ENCODE measurements at places on chromosomes 6 and 20.

DNA sequence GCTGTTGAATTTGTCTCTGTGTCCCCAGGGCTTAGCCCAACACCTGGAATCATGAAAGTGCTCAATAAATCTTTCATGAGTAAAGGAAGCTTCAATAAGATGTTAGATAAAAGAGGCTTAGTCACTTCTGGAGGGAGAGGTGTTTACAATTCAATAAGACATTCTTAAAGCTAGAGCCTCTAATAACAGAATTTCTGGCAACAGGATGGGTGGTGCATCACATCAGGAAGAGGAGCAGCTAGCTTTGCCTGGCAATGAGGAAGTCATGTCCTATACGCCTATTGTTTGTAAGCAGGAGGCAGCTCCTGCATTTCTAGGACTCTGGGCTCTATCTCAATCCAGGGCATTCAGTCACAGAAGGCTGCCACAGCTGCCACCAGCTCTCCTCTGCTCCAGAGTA lies 638.5 kb downstream of the EPM2A start:
- no peak for DNase-seq

DNA sequence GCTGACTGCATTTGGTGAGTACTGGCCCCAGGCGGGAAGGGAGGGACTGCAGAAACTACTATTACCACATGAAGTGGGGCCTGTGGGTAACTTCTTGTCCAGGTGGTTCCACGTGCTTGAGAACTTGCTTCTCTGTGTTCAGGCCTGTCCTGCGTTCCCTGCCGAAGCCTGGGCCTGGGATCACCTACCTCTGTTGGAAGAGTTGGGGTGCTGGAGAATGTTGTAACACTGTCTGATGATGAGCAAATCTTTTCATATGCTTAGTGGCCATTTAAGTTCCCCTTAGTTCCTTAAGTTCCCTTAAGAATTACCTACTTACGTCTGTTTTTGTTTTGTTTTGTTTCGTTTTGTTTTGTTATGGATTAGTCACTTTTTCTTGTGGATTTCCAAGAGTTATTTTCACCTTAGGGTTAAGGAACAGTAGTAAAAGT lies 154.4 kb downstream of the DTNBP1 start:
- no peak for DNase-seq

DNA sequence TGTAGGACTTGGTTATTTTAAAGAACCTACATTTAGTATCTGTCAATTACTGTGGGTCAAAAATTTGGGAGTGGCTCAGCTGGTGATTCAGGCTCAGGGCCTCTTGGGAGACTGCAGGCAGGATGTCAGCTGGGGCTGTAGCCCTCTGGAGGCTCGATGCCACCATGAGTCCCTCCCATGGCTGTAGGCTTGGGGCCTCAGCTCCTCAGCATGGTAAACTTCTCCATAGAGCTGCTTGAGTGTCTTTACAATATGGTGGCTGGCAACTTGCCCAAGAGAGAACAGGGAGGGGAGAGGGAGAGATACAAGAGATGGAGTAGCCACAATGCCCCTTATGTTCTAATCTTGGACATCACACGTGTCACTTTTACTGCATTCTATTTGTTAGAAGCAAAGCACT lies 470.4 kb downstream of the CDH26 start:
- DNase-seq, result no peak

DNA sequence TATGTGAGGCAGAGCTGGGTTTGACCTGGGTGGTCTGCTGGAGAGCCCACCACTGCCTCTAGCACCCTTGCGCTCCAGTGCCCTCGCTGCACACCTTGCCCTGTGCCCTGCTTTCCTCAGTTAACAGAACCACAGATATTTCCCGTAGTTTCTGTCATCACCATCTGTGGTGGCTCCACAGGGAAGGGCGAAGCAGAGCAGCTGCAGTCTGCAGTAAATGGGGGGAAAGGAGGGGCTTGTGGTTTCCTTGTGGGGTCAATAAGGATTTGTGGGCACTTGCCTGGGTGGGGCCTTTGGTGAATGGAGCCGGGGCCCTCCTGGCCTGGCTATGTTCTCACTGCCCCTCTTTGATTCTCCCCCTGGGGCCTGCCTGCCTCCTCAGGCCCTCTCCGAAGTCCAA lies 21.2 kb upstream of the CCDC167 start:
- no peak for DNase-seq

GRCh38 chr6:111105578-111105977 lies 18.3 kb downstream of the SLC16A10 start:
- peak; percentile 94 for DNase-seq

- no peak for DNase-seq
These were observed 795.1 kb upstream of the HS3ST5 start for GRCh38 chr6:115137910-115138309.

- no peak for DNase-seq
These were observed 244.8 kb downstream of the FARS2 start for GRCh38 chr6:5506149-5506548.

DNA sequence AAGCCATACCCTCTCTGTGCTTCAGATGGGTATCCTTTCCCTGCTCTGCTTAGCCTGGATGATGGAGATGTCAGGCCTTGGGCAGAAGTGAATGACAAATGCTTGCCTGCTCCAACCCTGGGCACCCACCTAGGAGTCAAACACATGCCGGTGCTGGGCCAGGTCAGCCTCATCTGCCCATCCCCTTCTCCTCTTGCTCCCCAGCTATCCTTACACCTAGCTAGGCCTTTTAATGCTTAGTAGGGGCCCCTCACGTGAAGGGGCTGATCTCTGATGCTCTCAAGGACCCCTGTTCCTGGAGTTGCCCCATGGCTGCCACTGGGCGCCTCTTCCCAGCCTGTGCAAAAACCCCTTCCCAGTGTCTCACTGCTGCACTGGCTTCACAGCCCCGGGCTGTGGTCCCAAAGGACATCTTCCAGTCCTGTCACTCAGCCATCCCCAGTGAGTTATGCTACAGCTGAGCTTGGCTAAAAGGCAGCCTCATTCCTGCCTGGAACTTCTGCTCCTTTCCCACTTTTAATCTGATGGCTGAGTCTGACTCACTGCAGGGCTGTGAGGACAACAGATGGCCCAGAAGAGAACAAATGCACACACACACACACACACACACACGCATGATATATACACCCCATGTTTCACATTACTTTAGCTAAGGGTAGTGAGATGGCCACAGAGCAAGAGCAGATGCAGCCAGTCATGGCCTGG lies 12.8 kb upstream of the SDCBP2 start:
- no peak for DNase-seq

DNA sequence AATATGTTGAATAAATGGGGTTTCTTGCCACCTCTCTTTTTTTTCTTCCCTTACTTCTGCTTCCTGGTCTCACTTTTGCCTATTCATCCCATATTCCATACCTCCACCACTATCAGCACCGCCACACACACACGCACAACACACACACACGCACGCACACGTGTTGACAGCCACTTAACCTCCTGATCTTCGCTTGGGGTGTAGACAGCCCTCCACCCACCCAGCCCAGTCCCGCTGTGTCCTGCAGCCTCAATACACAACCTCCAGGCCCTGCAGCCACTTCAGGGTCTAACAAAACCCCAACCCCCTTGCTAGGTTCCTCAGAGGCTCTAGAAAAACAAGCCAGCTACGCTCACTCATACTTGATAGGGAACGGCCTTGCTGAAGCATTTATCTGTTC lies 72.3 kb downstream of the LINC00237 start:
- DNase-seq, result no peak

GRCh38 chr6:170555305-170555704 lies 1.1 kb downstream of the TBP start:
- no peak for DNase-seq

GRCh38 chr20:63782051-63782471 lies 42.5 kb downstream of the SLC2A4RG start:
- no peak for DNase-seq

DNA sequence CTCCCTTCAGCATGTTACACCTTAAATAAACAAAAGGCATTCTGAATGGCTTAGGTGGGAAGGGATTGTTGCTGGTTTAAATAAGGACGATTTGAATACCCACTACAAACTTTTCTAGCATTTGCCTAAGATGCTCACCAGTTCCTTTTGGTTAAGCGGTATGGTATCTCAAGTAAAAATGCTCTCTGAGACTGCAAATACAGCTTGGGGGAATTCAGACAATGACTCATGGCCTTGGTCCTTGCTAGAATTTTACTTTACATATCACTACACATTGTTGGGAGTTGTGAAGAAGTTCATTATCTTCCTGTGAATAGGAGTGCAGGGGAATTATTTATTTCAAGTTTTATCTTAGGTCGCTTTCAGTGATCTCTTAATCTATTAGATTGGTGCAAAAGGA lies 670.7 kb downstream of the UTRN start:
- no peak for DNase-seq

- DNase-seq, result no peak
These were observed at the start of gene PSORS1C1 for GRCh38 chr6:31114541-31114878. TSS of gene PSORS1C1 (plus strand) at chr6:31114800. CDS start at chr6:31129633, 14,833 bp downstream.

DNA sequence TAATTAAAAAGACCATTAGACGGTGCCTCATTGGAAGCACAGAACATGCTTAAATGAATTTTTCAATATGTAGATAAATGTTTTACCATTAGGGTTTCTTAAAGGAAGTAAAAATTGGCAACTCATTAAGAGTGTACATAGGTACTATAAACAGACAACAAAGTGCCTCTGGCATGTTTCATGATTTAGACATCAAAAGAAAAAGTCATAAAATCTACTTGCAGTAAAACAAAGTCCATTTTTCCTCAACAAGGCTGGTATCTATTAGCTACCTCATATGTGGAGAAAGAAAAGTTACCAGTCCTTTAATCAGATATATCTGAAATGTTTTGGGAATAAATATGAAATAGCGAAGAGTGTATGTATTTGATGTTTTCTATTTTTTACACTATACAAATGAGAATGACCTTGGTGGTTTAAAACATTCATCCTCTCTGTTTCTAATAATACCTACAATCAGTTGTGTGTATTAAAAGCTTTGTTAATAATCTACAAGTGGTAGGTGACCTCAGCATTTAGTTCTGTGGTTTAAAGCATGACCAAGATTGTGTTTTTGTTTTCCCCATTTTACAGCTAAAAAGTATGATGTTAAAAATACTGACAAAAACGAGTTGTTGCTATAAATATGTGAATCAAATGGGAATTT lies 87.5 kb downstream of the HDGFL1 start:
- no peak for DNase-seq

GRCh38 chr6:134908906-134909516 lies 40.9 kb downstream of the ALDH8A1 start:
- no peak for DNase-seq

DNA sequence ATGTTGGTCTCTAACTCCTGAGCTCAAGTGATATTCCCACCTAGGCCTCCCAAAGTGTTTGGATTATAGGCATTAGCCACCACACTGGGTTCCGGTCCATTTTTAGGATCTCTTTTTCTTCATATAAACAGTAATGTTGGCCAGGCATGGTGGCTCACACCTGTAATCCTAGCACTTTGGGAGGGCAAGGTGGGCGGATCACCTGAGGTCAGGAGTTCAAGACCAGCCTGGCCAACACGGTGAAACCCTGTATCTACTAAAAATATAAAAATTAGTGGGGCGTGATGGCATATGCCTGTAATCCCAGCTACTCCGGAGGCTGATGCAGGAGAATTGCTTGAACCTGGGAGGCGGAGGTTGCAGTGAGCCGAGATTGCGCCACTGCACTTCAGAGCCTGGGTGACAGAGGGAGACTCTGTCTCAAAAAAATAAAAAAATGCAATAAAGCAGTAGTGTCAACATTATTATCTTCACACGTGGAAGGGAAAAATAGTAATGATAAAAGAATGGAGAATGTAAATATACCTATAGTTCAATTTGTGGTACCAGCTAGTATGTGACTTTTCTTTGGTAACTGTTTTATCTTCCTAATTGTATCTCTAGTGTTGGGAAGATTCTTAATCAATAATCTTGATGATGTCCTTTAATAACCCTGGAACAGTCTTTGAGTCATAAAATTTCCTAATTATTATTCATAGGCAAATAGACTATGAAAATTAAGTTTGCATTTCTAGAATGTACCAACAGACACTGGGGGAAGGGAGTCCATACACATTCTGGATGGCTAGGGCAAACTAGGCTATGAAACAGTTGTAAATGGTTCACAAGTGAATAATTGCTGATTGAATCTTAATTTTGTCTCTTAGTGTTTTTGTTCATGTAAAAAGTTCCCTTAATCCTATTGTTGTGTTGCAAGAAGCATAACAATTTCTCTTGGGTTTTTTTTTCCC lies 3.6 kb downstream of the PARD6B start:
- DNase-seq, result no peak

- DNase-seq, result no peak
These were observed 172.8 kb downstream of the KLHL32 start for GRCh38 chr6:97097068-97098047.

GRCh38 chr6:44247338-44248302 lies 719 bp downstream of the HSP90AB1 start:
- peak; percentile 35 for DNase-seq

- no peak for DNase-seq
These were observed 191.3 kb upstream of the PROKR2 start for GRCh38 chr20:5508044-5508443.

DNA sequence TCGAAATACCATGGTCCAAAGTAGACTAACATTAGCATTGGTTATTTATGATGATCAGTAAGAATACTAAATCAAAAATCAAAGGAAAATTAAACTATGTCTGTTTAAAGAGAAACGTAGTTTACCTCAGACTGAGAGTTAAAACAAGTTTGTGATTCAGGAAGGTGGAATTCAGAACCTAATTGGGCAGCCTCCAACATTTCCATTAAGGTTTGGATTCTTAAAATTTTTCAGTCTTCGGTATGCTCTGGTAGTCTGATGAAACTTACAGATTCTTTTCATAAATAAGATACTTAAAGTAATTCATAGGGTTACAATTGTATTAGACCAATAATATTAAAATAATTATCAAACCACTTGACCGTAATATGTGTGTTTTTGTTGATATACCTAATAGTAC lies 18.6 kb downstream of the HFE start:
- no peak for DNase-seq

- no peak for DNase-seq
These were observed 4.5 kb downstream of the HIVEP2 start for GRCh38 chr6:142940487-142940886.

DNA sequence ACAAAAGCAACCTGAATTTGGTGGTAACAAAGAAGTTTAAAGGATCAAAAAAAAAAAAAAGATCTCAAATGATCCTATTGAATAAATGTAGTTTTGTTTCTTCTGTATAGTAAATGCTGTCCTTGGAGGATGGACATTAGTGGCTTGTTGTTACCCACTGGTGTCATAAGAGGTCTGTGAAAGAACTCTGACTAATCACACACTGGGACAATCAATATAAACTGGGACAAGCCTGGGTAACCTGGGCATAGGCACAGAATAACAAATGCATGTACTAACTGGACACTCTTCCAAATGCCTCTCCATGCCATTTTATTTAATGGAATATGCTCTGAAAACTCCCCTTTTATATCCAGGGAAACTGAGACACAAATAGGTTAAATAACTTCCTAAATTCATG lies 241.4 kb downstream of the DOK5 start:
- DNase-seq, result no peak

GRCh38 chr20:20276811-20277530 lies 90.9 kb upstream of the INSM1 start:
- no peak for DNase-seq

DNA sequence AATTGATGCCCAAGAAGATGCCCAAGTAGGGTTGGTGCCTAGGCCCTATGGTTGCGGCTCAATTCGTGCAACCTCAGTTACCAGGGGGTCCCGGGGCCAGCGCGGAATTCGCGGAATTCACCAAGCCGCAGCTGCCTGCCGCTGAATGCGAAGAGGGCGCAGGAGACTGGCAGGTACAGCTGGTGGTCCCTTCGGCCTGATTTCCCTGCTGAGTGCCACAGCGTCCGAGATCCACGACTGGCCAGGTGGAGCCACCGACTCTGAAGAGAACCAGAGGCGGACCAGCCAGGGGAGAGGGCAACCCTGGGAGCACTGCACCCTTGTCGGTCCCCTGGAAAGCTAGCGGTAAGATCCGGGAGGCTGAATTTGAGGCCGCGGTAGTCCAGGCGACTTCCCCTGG lies 6.8 kb upstream of the TFAP2D start:
- DNase-seq, result no peak

- DNase-seq, result no peak
These were observed 1.3 kb upstream of the BACH2 start for GRCh38 chr6:90297867-90298381.
